ENCODE measurements at places on chromosomes 12 and 14.

DNA sequence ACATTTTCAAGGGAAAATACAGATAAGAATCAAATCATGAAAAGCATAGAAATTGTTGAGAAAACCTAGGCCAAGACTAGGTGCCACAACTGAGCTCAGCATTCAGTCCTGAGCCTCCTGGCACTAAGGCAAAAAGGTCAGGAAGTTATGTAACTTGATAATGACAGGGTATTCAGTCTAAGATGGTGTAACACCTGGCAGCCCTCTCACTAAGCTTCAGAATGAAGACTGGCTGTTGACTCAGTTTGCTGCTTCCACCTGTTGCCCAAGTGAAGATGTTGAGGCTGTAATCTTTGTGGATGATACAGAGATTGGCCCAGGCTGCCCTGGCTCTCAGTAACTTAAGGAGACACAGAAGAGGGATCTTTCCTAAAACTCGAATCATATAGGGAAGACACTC lies 19.6 kb downstream of the PROX2 start:
- no peak for DNase-seq

DNA sequence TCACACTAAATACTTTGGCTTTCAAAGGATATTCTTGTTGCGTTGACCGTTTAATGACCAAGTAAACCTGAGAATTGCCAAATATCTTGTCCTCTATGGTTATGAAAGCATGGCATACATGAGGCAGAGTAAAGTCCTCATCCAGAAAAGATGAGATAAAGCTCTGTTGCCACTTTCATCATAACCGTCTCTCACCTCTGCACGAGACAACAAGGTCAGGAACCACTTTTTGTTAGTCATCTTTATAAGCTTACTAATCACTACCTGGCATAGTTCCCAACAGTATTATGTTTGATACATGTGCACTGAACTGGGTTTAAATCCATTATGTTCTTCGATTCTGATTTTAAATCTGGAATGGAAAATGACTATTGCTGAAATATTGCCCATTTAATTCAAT lies 31.3 kb downstream of the PTPRB start:
- DNase-seq = peak; percentile 54

- DNase-seq = no peak
Measured at GRCh38 chr14:102917056-102917385, 5.4 kb upstream of the AMN start.

GRCh38 chr12:90245391-90245790 lies 536.8 kb upstream of the ATP2B1 start:
- no peak for DNase-seq

DNA sequence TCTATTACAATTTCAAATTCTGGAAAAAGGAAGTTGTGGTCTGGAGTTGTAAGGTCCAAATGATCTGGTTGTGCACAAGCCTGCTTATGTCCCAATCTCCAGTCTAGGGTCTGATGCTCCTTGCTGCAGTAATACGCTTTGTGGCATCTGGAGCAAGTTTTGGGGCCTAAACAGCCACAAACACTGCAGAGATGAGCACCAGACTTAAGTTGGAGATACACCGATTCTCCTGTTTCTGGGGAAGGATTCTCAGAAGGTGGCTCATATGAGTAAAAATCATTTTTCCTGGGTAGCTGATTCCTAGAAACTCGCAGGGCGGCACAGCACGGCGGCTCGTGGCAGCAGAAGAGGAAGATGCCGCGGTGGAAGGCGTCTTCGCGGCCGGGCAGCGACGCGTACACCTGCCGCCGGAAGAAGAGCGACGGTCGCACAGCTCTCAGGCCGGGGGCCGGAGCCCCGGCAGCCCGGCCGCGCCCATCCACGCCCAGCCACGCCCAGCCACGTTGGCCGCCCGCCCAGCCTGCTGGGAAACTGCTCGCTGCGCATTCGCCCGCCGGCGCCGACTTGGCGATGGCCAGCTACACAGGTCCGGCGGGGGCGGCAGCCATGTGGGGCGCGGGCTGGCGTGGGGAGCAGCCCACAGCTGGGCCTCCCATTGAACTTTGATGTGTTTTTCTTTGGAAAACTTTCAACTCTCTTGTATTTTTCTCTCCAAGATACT lies 129.0 kb downstream of the ASCL4 start:
- no peak for DNase-seq

- DNase-seq = no peak
Measured at GRCh38 chr14:96058576-96059200, 19.5 kb downstream of the C14orf132 start.

GRCh38 chr14:105388110-105388951 lies 10.0 kb upstream of the TEX22 start:
- no peak for DNase-seq

DNA sequence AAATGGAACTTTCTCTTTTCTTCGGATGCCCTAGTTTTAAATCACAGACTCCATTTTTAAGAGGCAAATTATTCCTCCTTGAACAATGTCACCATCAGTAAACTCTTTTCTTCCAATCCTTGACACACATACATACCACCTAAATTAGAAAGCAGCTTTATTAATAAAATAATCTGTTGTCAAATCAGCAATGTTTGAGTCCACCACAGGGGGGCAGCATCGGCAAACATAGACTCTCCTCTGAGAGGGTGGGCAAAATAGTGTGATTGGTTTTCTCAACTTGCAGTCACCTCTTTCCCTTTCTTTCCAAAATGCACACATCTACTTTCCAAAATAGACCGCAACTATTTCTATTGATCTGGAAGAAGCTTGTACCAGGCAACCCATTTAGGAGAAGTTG lies 438.4 kb upstream of the OR4E1 start:
- DNase-seq = no peak

DNA sequence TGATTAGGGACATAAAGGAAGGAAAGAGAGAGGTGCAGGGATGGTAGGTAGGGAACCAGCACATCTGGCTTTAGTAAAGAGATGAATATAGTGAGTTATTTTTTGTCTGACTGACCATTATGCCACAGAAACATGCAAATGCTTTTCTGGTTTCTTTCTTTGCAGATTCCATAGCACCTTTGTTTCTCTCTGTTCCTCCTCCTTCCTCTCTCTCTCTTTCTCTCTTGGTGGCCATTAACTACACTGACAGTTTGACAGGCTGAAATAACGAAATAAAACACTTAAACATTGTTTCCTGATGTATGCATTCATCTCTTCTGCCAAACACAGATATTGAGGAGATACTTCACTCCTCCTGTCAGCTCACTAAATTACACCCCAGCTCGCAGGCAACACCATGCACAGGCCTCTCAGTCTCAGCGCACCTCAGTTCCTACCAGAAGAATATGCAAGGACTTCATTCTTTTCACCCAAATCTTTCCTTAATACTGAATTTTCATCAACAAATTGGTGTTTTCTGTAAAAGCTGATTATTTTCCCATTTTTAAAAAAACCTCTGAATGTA lies 406.9 kb upstream of the SOX5 start:
- no peak for DNase-seq

GRCh38 chr12:131929581-131930456 lies 743 bp downstream of the PUS1 start:
- no peak for DNase-seq

- DNase-seq = no peak
Measured at GRCh38 chr12:116295327-116296263, 18.1 kb upstream of the MED13L start.

DNA sequence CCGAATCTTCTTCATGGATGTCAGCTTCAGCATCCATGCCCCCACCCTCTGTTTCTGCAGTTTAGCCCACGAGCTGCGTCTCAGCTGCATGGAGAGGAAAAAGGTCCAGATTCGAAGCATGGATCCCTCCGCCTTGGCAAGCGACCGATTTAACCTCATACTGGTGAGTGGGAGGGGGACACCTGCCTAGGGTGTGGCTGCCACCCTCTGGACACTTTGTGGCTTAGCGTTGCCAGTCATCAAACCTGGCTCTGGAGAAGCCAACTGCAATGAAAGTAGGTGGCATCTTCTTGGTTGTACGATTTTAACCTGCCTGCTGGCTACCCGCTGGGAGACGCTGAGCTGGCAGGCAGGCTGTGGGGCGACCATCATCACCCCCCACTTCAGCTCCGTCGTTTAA lies 16.7 kb downstream of the DCAF4 start:
- DNase-seq = no peak

DNA sequence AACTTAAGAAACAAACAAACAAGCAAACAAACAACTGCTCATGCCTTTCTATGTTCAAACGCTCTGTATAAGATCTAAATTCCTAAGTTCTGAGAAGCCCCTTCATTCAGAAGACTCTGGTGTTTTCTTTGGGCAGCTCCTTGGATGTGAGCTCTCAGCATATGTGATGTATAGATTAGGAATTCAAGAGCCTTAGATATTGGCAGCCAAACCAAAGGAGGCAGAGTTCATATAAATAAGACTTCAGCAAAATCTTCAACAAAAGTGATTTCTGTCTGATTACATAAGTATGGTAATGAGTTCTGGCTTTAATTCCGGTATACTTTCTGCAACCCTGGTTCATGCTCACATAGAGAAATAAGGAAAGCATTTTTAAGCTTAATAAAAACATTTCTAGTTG lies 145.6 kb downstream of the DYRK2 start:
- peak; percentile 59 for DNase-seq

DNA sequence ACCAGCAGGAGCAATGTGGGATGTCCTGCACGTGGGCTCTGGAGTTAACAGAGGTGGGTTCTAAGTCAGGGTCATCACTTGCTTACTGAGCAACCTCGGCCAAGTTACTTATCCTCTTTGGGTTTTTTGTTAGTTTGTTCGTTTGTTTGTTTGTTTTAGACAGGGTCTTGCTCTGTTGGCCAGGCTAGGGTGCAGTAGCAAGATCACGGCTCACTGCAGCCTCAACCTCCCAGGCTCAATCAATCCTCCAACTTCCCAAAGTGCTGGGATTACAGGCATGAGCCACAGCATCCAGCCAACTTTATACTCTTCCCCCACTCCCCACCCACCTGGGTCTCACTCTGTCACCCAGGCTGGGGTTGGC lies 78.4 kb downstream of the SETD3 start:
- no peak for DNase-seq

GRCh38 chr14:65506801-65507200 lies 94.3 kb downstream of the FUT8 start:
- DNase-seq = no peak

GRCh38 chr12:28409892-28410291 lies 219.6 kb downstream of the CCDC91 start:
- peak; percentile 61 for DNase-seq

GRCh38 chr12:118183155-118183554 lies 47.2 kb downstream of the PEBP1 start:
- no peak for DNase-seq

DNA sequence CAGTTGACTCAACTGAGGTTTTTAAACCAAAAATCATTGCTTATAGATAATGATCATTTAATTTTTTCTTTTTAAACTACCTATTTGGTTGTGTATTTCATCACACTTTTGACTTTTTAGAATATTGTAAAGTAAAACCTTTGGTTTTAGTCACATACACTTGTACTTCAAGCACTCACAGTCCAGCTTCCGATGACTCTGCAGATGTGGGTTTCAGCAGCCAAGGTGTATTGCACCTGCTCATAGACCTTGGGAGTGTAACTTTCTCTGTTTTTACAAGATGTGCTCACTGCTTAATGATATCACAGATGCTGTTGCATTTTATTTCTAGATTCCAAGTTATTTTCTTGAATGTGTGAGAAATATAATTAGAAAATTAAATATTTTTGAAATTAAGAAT lies 188.3 kb upstream of the SLC38A2 start:
- DNase-seq = no peak

GRCh38 chr12:27924350-27925135 lies 48.0 kb downstream of the PTHLH start:
- DNase-seq = peak; percentile 38

DNA sequence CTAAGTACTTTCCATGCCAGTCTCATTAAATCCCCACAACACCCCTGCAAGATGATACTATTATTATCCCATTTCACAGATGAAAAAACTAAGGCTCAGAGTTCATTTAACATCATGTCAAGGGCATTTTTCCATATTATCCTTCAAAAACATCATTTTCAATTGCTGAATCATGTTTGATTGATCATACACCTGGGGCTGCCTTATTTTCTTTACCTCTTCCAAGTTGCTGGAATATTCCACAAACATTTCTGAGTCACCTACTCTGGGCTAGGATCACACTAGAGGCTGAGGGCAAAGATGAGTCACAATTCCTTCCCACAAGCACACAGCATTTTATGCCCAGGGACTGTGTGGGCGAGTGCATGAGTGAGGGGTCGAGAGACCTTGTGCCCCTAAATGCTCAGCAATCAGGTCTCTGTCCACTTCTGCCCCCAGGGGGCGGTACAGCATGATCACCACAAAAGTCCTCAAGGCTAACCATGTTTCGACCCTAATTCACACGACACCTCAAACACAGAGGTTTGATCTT lies 14.1 kb upstream of the TMEM119 start:
- peak; percentile 96 for DNase-seq

GRCh38 chr12:91043408-91043807 lies 14.4 kb downstream of the KERA start:
- DNase-seq = no peak

GRCh38 chr12:71397433-71397954 lies 42.1 kb upstream of the LGR5 start:
- DNase-seq = peak; percentile 51

GRCh38 chr12:30794591-30795409 lies 40.0 kb upstream of the CAPRIN2 start:
- DNase-seq = peak; percentile 96

- DNase-seq = peak; percentile 42
Measured at GRCh38 chr12:50961708-50962107, 9.4 kb downstream of the HIGD1C start.

DNA sequence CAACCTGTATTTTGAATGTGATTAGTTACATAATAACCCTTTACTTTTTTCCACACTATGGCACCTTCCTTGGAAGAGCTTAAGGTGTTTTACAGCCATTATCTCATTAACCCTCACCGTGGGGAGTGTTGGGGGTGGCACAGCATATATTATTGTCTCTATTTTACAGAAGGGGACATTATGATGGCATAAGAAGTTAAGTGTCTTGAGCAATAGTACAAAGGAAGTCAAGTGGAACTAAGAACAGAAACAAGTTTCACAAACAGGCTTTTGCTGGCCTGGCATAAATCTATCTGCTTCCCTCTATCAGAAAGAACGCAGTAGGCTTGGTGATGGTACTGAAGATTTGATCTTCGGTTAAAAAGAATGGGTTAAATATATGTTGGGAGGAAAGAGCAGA lies 169.7 kb upstream of the OTX2 start:
- no peak for DNase-seq

GRCh38 chr14:58191763-58192601 lies 8.0 kb upstream of the ACTR10 start:
- DNase-seq = no peak

DNA sequence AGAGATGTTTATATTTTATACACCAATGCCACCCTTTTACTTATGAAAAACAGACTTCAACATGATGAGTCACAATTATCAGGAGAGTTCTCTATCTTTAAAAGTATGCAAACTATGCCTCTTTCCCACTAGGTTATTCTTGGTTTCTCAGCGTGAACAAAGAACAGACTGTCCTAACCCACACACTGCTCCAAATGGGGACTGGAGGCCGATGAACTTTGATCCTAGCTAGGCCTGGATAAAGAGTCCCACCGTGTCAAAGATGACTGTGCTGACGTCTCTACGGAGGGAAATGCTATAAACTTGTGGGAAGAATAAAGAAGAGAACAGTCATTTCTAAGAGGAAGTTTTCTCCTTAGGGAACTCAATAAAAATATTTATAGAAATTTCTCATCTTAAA lies 160.1 kb downstream of the EPS8 start:
- peak; percentile 97 for DNase-seq

- no peak for DNase-seq
Measured at GRCh38 chr14:58563978-58564377, 73.8 kb upstream of the DACT1 start.

Measured in astrocyte (in vitro differentiated cells and primary cell).